ENCODE measurements at places on chromosomes 4 and X.

DNA sequence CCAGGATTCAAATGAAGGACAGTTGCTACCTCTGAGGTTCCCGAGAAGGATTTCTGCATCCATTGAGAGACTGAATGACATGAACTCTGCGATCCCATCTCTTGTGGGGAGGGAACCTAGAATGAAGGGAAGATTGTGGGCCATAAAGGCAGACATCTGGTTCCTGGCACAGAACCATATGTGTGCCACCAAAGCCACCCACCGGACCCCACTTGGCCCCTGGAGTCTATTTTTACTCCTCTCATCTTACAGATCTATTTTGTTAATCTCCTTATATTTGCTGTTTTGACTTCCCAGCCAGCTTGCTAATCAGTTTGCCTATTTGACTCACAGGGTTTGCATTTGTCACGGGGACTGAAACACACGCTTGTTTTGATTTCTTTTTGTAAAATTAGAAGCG, 7.3 kb downstream of the SOD3 start:
- no peak for DNase-seq

- no peak for DNase-seq
Observed at GRCh38 chrX:51665981-51666380, 16.6 kb downstream of the CENPVL2 start.

GRCh38 chr4:127049526-127049925, 583.2 kb upstream of the INTU start:
- DNase-seq = no peak

DNA sequence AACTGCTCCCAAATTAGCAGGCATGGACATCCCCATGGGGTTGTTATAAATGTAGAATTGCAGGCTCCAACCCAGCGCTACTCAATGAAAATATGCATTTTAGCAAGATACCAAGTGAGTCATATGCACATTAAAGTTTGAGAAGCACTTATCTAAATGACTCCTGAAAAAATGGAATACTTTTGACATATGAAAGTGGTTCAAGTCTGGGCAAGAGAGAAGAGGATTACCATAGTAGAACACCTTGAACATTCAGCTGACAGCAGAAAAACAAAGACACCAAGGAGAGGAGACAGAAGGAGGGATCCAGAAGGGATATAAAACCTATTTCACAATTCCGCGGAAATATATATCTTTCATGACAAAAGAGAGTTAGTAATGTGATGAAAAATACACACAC, 63.2 kb upstream of the CT83 start:
- no peak for DNase-seq

DNA sequence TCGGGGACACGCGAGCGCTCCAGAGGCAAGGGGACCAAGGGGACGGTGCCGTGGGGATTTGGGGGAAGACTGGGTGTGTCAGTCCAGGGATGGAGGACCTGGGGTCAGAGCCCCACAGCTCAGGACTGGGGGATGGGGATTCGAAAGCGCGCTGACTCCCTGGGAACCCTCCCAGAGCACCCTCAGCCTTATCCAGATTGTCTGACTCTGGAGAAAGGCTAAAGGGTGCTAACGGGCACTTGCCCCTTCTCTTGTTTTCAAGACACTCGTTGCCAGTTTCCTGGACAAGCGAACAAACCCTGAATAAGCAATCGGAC, 1.1 kb downstream of the DOCK11 start:
- no peak for DNase-seq

DNA sequence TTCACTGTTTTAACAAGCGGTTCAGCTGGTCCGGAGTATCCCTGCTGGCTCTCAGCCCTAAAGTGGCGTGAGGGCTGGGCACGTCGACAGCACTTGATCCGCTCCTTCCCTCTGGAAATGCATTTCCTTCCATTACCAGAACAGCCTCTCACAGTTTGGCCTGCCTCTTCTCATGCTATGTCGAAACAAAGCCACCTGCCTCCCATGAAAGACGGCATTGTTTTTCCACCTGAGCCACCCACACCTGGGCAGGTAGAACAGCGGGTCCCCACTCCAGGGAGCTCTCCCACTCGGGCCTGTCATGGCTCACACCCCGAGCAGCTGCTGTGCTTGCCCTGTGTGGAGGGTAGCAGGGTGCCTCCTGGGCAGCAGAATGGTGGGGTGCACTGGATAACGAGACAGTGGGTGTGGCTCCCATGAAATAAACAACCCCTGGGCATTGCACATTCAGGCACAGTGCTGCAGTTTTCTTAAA, 86.2 kb downstream of the FHDC1 start:
- DNase-seq = no peak

- no peak for DNase-seq
Observed at GRCh38 chrX:44914532-44915198, 41.7 kb downstream of the KDM6A start.

DNA sequence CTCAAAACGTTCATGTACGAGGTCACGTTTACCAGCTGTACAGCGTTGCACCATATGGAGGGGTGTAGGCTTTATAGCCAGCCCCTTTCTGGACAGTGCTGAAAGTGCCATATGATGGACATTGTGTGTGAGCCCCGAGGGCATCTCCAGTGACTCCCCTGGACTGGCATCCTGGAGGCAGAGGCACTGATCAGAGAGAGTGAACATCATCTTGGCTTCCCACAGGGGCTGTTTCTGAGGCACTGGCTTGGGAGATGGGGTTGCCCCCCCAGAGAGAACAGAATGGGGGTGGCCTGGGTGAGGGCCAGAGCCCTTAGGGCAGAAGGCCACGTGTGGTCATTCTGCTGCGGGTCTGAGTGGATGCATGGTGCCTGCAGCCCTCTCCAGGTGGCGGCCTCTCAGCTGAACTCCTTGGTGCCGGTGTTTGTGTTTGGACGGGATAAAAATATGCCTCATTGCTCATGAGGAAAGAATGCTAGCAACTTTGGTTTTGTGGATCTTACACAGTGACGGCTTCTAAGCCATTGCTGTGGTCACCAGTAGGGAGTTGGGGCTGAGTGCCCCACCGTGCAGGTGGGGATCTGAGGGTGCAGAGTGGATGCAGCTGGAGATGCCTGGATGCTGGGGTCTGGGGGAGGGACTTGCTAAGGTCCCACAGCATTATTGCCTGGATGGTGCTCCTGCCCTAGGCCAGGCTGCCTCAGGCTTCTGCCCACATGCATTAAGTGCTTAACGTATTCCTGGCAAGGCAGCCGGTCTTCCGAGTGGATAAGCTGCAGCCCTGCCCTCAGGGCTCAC, 3.4 kb downstream of the WFS1 start:
- no peak for DNase-seq

GRCh38 chr4:187798385-187798784, 197.2 kb upstream of the ZFP42 start:
- no peak for DNase-seq

GRCh38 chr4:26670903-26671537, 87.1 kb downstream of the TBC1D19 start:
- no peak for DNase-seq

DNA sequence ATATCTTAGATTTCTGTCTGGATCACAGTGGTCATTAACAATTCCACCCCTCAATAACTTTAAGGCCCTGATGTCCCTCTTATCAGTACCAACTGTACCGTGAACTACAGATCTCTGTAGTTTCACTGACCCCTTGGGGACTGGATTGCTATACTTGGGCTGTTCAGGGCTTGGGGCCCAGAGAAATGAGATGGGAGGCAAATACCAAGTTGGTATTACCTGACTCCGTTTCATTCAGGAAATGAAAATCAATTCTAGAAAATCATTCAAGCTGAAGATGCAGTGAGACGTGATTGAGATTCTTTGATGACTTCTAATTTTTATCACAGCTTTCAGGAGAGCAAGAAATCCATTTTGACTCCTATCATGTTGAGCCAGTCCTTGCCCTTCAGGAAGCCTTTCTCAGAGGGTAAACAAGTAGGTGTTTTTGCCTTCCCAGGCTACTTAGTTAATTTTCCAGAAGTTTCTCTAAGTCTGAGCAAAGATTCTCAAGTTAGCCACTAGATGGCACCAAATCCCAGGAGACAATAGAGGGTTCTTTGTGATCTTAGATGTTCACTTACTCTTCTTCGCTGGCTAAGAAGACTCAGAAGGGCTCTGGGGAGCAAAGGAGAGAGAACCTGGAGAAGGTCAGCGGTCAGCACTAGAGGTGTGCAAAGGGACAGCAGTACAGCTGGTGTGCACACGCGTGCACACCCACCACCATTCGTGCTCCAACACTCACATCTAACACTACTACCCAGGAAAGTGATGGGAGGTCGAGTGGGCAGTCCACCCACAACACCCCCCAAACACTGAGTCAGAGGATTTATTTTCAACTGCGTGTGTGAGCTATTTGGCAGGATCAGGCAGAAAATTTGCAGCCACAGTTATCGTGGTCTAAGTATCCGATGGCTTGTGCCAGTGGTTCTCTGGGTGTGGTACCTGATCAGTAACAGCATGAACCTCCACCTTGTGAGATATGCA, 7.4 kb downstream of the HNRNPH2 start:
- DNase-seq = peak; percentile 6

DNA sequence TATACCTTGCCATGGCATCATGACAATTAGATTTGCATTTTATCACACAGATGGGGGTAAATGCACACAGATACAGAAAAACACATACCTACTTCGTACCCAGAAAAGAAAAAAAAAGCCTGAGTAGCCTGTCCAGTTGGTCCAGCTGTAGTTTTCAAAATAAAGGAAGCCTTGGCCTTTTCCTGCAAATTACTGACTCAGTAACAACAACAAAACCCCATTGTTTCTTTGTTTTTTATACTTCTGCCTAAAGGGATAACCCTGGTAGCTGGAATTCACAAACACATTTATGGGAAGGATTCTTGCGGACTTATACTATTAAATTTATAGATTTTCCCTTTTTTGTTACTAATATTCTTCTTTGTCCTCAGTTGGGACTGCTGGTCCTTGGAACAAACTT, 156.4 kb upstream of the PCDH10 start:
- no peak for DNase-seq

DNA sequence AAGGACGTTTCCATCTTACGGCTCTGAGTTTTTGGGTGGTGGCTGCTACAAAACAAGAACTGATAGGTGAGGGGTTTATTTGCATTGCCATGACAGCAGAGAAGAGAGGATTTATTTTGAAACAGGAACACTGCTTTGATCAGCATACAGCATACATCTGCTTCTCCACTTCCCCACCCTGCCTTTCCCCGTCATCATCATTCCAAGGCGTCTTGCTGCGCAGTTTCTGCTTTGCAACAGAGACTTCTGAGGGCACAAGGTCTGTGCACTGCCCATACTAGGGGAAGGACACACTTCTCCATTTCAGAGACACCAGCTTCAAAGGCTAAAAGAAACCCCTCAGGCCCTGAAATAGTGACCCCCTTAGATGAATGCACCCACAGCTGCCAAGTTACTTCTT, 19.1 kb downstream of the STARD8 start:
- DNase-seq = no peak

GRCh38 chr4:182449930-182450439, 206.8 kb downstream of the TENM3 start:
- DNase-seq = no peak

DNA sequence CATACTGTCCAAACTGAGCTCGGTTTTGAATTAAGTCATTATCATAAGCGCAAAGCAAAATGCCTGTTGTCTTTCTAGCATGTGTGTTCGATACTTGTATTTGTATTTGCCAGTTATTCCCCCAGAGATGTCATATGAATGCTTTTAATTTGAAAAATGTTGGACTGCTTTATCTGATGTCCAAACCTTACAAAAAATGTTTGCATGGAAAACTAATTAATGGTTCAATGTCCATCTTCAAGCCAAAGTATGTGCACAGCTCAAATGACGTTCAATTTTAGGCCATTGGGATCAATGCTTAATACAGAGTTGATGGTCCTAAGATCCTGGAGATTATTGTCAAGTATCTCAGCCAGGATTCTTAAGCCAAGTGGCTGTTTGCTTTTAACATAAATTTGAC, 17.2 kb upstream of the HPGDS start:
- DNase-seq = no peak

- no peak for DNase-seq
Observed at GRCh38 chrX:111652719-111653118, 28.3 kb upstream of the ALG13 start.

GRCh38 chr4:54254915-54255246, 25.8 kb downstream of the PDGFRA start:
- DNase-seq = no peak

DNA sequence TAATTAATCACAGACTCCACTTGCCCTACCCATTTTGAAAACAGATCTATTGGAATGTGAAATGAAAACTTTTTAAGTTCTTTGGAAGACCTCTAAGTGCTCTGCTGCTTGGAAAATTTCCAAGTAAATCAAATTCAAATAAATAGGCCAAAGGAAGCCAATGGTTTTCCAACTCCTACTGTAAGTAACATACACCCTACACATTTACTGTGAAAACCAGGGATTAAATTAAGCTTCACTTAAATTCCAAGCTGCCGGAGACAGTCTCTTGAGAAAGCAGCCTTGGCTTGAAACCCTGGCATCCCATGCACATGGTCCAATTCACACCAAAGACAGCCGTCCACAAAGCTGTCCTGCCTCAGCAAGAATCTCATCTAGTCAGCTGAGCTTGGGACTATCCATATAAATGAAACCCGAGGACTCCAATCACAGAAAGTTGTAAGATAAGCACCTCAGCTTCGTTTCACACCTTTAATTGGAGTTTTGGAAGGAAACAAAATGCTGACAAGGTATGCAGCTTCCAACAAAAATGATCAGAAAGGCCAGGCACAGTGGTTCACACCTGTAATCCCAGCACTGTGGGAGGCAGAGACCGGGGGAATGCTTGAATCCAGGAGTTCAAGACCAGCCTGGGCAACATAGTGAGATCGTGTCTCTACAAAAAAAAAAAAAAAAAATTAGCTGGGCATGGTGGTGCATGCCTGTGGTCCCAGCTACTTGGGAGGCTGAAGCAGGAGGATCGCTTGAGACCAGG, 88.6 kb downstream of the APBB2 start:
- DNase-seq = no peak

GRCh38 chr4:83115656-83116285, 1.2 kb upstream of the PLAC8 start:
- DNase-seq = peak; percentile 12

- DNase-seq = no peak
Observed at GRCh38 chrX:53256446-53257041, 24.8 kb downstream of the IQSEC2 start.

- DNase-seq = no peak
Observed at GRCh38 chr4:144399927-144400326, 246.0 kb upstream of the HHIP start.

DNA sequence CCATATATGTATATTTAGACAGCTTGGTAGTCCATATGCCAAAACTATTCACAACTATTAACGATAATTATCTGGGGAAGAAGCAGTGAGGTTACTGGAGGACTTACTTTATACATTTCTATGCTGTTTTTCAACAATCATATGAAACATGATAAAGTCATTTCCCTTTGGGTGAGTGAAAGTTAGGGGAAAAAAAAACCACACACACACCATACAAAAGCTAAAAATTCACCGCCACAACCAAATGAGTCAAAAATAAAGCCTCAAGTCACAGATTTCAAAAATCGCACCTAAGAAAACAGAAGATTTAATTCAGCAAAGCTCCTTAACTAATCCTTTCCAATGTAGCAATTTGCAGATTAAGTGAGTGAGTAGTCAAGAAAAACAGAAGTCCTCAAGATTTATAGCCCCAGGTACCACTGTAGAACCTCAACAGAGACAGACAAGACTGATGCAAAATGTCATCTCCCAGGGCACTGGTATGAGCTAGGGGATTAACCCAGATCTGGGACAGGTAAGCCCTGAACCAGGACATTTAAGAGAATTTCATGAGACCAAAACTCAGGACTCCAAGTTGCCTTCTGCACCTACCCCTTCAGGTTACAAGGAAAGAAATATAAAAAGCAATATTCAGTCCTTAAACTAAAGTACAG, 35.1 kb downstream of the SYTL4 start:
- DNase-seq = no peak

All from SIG-M5 (cell line).